Stimulated activated CD4-positive, alpha-beta T cell treated with anti-CD3 and anti-CD28 coated beads, Interleukin-2, amount 100 ng/mL, for 24 hours (primary cell): ENCODE measurements at places on chromosomes 5 and 9.

DNA sequence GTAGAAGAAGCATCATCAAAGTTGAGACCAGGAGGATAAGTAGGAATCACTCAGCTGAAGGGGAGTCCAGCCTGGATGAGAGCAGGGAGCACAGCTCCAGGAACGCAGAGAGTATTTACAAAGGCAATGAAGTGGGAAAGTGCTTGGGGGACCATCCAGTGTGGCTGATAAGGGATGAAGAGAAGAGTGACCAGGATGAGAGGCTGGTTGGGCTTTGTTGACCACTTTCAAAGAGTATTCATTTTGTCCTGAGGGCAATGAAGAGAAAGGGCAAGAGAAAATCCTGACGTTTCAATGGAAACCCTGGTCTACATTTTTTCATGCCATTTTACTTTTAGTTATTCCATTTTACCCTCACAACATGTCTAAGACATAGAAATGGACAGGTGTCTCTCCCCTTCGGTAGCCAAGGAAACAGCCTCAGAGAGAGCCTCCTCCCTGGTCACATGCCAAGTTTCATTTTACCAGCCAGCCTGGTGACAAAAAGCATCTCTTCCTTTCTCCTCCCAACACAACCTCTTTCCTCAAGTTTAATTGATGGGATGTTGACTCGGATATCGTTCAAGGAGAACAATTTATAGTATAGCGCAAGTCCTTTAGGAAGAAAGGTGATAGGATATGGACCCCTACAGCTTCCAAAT, 492.7 kb upstream of the CLINT1 start:
- DNase-seq: no peak

GRCh38 chr9:26786564-26786963, 106.0 kb downstream of the CAAP1 start:
- no peak for DNase-seq

DNA sequence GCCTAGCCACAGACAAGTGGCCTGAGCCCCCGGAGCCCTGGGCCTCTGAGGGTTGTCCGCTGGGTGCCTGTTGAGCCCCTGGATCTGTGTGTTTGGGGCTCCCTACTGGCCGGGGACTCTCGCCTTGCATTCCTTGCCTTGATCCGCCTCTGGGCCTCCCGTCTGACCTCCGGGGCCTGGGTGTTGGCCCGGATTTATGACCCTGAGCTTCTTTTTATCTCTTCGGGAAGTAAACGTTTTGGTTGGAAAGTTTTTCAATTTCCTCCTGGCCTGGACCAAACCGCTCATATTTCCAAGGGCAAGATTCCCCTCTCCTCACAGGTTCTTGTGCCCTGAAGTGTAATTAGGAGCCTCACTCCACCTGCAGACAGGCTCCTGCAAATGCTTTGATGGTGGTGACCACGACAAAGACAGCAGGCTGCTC, 69.3 kb upstream of the EGFLAM start:
- no peak for DNase-seq

- no peak for DNase-seq
These were observed 43.4 kb upstream of the PLPP6 start for GRCh38 chr9:4618700-4619099.
